ENCODE measurements at places on chromosomes 5 and 9. TPM values are rescaled to one million over a fixed set of nuclear protein-coding genes. Genes with fewer than 3 reads are reported as not detected.

DNA sequence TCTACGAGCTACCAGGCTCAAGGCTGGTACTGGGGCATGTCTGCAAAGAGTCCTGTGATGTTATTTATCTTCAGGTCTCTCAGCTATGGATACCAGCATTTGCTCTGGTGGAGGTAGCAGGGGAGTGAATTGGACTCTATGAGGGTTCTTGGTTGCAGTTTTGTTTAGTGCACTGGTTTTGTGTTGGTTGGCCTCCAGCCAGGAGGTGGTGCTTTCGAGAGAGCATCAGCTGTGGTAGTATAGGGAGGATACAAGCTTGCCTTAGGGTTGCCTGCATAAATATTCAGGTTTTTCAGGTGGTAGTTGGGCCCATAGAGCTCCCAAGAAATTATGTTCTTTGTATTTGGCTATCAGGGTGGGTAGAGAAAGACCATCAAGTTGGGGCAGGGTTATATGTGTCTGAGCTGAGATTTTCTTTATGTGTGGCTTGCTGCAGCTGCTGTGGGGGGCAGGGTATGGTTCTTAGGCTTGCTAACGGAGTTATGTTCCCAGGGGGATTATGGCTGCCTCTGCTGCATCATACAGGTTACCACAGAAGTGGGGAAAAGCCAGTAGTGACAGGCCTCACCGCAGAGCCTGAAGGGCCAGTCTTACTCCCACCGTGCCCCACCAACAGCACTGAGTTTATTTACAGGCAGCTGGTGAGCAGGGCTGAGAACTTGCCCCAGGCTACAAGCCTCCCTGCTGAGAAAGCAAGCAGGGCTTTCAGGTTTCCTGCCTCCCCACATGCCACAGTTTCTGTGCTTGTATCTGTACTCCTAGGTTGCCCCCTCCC lies 9.7 kb upstream of the RIOK2 start:
- DNase-seq = no peak

COL5A1 gene
- total RNA-seq = 0.34 TPM

DNA sequence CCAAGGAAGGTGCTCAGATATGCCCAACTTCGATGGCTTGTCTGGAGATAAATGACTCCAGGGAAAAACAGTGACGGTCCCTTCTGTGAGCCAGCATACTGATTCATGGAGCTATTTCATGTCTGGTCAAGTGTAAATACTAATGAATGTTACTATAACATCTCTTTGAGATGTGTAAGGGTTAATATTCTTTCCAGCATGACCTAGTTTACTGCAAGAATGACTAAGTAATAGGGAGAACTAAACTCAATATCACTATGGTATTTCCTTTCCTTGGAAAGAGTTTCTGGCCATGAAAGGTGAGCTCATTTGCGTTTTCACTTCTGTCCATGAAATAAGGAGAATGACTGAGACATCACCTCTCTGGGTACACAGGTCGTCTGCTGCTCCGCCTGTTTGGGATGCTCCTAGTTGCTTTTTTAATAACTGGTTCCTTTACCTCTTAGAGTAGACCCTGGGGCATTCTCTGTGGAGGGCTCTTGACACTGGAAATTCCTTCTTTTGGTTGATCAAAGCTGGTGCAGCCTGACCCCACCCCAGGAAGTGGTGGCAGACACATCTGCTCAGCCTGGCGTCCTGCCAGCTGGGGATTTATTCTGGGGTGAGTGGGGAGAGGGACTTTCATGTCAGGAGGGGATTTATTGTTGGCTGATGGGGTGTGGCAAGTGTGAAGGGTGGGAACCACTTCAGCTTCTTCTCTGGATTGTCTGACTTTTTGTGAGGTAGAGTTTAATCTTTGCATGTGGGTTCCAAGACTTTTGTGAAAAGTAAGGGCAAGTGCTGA lies 250.0 kb upstream of the MPDZ start:
- DNase-seq = no peak

DNA sequence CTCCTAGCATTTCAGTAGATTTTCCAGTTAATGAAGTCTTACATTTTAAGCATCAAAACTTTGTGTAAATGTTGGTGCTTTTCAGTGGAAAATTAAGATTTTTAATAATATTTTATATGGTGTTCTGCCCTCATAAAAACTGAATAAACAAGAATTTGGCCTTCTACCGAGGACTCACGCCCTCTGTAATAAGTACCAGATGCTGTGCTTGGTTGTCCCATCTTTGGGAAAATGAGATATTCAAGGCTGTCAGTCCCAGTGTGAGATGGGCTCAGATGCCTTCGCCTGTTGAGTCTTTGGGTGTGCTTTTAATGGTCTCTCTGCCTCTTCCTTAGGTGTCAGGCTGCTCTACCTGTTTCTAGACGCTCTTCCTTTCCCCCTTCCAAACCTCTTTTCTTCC lies 28.7 kb downstream of the GALNT12 start:
- no peak for DNase-seq

DNA sequence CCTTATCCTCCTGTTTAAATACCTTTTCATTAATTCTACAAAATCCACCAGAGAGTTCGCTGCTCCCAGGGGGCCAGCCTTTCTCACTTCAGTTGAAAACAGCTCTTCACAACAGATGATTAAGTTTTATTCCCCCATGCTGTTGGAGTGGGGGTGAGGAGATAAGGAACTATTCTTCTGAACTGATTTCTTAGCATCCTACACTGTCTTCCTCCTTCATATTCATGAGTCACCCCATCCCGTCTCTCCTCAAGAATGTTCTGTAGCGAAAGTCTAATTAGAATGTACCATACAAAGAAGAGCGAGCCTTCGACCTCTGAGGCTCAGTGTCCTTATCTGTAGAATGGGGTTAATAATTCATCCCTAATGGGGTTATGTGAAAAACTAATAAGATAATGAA lies 138.0 kb downstream of the PIK3R1 start:
- DNase-seq = no peak

GRCh38 chr5:32249668-32250067 lies 63.1 kb downstream of the MTMR12 start:
- DNase-seq = no peak

TMC1 gene
- 0.38 TPM for total RNA-seq

- no peak for DNase-seq
Observed at GRCh38 chr9:127139071-127139731, 16.8 kb upstream of the ANGPTL2 start.

ZDHHC11 gene
- 6.0 TPM for total RNA-seq

DNA sequence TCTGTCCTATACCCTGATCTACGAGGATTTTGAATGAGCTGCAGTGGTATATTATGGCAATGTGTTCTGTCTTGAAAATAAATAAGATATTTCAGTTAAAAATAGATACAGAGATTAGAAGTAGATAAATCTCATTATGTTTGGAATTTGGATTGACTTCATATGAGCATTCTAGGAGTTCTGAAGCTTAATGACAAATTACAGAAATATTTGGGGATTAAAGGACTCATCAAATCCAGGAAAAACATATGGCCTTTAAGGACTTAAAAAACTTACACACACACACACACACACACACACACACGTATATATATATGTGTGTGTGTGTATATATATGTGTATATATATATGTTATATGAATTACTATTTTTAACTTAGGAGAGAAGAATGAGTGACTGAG lies 446.9 kb upstream of the CD180 start:
- no peak for DNase-seq

GRCh38 chr9:121353241-121354061 lies 16.6 kb downstream of the STOM start:
- peak; percentile 84 for DNase-seq

GRCh38 chr5:141420855-141421488 lies at the start of gene PCDHGA11:
TSS of gene PCDHGA11 (plus strand) at chr5:141421051. CDS start at chr5:141421228, 177 bp downstream.
- peak; percentile 69 for DNase-seq

DNA sequence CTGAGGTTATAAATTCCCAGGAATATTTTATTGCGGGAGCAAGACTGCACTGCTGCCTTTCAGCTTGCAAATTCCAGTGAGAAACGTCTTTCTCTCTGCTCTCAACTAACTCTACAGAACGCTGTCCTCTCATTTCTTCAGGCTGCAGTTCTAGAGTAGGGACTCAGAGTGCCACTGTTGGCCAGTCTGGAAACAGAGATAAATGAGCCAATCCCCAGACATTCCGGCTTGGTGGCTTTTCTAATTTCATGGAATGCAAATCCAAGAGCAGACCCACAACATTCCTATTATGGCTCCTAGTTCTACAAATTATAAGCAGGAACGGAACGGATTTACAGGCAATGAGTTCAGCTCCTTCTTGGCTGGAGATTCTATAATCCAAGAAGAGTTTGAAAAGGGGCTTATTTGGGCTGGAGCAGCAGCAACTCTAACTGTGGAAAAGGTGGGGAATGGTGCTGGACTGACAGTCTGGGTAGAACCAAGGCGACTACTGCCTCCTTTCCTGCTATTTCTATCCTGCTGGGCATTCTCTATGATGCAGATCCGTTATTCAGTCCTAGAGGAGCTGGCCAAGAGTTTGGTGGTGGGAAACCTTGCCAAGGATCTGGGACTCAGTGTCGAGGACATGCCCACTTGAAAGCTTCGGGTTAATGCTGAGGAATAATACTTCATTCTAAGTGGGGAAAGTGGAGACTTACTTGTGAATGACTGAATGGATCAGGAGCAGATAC lies 9.3 kb downstream of the PCDHGA12 start:
- DNase-seq = no peak

ANKRD55 gene
- total RNA-seq = not detected

DNA sequence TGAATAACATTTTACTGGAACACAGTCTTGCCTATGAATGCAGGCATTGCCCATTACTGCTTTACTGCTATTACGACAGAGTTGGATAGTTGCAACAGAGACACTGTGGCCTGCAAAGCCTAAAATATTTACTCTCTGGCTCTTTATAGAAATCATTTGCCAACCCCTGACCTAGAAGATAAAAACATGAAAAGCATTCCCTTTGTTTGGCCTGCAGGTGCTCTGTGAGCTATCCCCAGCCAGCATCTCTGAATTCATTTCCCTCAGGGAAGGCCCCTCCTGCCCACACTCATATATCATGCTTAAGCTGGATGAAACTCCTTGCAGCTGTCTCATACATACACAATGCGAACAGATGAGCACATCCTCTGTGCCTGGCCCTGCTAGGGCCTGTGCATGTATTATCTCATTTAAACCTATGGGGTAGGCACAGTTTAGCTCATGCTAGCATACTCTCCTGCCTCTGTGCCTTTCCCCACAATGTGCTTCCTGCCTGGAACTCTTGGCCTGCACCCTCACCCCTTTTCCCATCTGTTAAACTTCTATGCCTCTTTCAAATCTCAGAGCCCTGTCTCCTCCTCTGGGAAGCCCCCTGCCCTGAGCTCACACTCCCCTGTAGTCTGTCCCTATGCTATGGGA lies 193.1 kb downstream of the PAX5 start:
- DNase-seq = no peak

- no peak for DNase-seq
Observed at GRCh38 chr9:69063839-69064238, 28.3 kb downstream of the FXN start.

DNA sequence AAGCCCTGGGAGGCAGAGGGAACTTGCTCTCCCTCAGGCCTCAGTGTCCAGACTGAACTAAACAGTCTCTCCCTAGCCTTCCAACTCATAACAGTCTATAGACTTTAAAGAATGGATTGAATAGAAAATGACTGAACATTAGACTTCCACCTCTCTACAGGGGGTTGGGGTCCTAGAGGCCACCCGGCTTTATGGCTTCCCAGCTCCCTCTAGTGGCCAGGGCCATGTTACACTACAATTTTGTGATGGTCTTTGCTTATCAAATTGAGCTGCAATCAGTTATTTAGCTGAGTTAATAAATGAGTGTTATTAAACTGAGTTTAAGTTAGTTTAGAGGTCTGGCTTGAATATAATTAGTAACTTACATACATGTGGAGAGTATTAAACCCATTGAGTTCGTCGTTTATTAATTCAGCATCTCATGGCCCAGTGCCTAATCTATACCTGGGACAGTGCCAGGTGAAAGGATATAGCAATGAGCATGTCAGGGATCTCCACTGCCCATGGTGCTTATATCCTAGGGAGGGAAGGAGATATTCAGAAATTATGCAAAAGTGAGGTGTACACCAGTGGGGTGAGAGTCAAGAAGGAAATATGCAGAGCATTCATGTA lies 105.2 kb downstream of the SH3TC2 start:
- peak; percentile 74 for DNase-seq

- DNase-seq = no peak
Observed at GRCh38 chr9:101242651-101243050, 142.2 kb downstream of the BAAT start.

DNA sequence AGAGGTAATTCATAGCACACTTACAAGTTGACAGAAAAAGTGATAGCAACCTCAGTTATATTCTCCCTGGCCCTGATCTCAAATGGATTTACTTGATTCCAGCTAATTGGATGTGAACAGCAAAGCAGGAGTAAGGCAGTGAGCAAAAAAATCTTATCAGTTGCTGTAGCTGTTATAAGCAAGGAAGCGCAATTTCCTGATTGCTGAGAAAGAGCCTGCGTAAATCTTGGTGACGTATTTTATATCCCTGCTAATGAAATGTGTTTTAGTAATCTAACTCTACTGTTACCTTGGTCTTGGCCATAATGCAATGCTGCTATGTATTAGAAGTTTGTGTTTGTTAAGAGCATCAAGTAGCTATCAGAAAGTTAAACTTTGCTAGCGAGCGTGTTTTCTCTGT lies 661.2 kb upstream of the SEMA6A start:
- DNase-seq = no peak

GRCh38 chr9:76365028-76365427 lies 29.2 kb downstream of the RFK start:
- no peak for DNase-seq

DNA sequence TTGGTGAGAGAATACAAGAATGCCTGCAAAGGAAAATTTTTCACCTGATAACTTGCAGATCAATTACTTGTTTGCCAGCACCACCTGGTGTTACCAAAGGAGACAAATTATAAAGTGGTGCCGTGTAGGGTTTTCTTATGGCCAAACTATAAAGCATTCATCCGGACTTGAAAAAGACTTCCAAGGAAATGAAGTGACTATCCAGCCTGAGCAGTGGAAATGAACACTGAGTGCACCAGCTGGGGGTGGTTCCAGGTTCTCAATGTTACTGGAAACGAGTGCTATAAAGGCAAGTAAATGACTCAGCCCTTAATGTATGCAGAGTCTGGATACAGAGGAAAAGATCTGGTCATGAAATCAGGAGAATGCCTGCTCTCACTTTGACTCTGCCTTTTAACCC lies 113.1 kb downstream of the DNAH5 start:
- DNase-seq = no peak

DNA sequence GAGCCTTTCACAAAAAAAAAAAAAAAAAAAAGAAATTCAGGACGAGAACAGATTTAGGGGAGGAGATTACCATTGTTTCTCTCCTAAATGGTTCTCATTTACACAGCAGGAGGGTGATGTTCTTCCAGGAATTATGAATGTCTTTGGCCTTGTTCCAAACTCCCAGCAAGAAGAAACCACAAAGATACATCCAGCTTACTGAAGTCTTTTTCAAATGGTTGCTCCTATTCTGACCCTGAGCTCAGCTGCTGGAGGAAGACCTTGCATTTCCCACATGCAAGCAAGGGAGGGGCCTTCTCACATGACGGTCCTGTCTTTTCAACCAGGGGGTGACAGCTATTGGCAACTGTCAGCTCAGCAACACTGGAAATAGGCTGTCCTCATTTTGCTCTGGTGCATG lies 203.0 kb upstream of the VLDLR start:
- DNase-seq = no peak

HTR4 gene
- total RNA-seq = not detected

TIMD4 gene
- 1.2 TPM for total RNA-seq

GRCh38 chr9:37988602-37989001 lies 80.4 kb downstream of the SHB start:
- DNase-seq = no peak

- DNase-seq = no peak
Observed at GRCh38 chr5:8176101-8176693, 307.2 kb downstream of the MTRR start.

HTR1A gene
- total RNA-seq = not detected

Data from activated CD8-positive, alpha-beta T cell treated with anti-CD3 and anti-CD28 coated beads for 36 hours (primary cell).